ENCODE measurements at places on chromosomes 4 and X.

DNA sequence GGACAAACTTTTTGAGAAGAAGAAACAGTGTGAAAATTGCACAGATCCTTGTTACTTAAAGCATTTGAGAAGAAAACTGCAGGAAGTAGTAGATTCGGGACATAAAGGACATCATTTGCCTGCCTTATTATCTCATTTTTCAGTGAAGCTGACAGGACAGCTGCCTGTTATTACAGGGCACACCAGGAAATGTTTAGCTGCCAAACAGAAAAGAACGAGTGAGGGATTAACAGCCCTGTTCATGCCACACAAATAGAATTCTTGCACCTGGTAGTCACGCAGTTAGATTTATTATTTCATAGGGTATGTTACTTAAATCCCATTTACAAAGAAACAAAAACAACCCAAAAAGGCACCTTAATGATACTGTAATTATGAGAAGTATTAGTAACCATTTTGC lies 100.6 kb downstream of the CHIC2 start:
- DNase-seq, result peak; percentile 77

DNA sequence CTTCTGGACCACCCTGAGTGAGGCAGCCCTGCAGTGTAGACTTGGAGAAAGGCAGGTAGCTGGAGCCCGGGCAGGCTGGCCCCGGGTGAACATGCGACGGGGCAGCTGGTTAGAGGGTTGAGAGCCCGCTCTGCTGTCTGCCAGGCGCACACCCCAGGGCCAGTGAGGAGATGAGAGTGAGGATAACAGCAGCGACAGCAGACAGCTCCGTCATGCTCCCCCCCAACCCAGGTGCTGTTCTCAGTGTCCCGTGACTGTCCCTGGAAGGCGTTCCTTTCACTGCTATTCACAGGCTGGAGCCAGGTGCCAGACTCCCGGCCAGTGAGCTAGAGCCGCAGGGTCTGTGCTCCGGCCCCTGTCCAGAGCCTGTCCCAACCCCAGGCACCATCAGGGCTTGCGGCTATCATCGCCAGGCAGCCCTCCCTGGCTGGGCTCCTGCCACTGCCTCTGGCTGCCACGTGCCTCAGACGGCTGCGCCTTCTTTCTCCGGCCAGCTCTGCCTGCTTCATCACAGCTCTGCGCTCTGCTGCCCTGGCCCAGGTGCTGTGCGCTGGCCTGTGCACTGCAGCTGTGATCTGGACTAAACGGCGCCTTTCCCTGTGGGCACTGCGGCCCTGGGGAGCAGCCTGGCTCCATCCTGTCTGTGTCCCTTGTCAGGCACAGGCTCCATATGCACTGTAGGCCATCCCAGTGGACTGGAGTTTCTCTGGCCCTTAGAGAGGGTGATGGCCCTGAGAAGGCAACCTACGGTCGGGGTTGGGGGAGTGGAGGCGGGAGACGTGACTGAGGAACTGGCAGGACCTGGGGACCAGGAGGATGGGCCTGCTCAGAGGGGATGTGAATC lies 19.8 kb downstream of the NSG1 start:
- no peak for DNase-seq

GRCh38 chrX:72079607-72080006 lies 52.1 kb downstream of the RTL5 start:
- DNase-seq, result no peak

DNA sequence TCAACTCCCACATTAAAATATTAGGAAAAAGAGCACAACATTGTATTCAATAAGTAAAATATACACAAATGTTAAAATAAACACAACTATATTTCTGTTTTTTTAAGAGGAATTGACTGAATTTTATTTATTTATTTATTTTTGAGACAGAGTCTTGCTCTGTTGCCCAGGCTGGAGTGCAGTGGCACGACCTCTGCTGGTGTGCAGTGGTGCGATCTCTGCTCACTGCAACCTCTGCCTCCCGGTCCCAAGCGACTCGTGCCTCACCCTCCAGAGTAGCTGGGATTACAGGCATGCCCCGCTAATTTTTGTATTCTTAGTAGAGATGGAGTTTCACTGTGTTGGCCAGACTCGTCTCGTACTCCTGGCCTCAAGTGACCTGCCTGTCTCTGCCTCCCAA lies 31.4 kb downstream of the TEX13A start:
- DNase-seq, result no peak

DNA sequence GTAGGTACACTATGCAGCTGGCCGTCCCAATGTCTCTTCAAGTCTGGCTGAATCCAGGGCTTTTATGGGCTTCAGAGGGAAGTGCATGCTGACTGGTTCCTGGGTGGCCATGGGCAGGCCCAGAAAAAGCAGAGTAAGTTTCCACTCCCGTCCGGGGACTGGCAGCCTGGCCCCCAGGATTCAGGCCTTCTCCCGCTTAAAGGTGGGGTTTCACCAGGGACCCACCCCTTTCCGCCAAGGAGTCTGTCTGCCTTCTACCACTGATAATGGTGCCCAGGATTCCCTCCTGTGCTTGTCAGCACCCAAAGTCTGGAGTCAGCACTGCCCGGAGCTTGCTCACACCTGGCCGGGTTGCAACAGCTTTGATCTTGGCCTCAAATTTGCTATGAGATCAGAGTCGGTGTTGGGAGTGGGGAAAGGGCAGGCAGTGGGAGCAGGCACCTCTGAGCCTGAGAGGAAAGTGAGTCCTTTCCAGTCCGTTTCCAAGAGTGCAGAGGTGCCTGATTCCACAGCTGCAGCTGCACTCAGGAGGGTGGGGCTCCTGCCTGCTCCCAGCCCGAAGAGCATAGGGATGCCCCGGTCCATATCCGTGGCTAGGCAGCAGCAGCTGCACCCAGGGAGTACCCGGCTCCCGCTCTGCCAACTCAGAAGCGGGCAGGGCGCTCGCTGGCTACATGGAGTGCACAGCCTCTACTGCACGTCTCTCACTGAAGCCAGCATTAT lies 1344.3 kb upstream of the ADGRL3 start:
- DNase-seq, result no peak

- no peak for DNase-seq
Measured at GRCh38 chrX:475926-476723, 89.4 kb upstream of the PPP2R3B start.

DNA sequence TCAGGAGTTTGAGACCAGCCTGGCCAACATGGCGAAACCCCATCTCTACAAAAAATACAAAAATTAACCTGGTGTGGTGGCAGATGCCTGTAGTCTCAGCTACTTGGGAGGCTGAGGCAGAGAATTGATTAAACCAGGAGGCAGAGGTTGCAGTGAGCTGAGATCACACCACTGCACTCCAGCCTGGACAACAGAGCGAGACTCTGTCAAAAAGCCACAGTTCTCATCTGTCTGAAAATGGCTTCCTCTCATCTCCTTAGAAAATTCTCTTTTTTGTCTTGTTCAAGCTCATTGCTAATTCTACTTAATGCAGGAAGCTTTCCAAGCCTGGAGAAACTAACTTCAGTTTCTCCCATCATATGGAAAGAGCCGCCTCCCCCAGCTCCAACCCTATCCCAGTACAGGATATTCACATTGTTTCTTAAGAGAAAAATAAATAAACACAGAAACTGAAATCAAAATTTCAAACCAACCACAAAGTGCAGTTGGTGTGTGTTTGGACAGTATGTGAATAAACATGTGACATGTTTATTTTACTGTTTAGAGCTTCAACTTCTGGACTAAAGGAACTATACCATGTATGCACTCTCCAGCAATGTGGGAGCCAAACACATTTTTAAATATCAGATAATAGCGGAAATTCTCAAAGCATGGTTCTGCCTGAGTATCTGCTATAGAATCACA lies 55.0 kb upstream of the GAB1 start:
- no peak for DNase-seq

DNA sequence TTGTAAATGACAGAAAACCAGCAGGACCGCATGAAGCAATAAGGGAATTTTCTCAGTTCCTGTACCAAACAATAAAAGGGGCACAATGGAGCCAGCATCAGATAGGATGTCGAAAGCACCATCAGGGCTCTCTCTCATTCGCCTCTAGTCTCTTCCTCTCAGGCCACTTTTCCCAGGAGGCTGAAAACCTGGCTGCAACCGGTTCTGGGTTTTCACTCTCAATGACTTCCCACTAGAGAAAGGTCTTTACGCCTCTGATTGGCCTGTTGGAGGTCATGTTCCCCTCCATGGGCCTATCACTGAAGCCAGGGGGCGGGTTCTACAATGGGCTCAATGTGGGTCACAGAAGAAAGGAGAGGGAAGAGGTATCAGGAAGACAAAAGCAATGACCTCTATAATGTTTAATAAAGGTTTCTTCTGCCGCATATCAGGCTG lies 29.3 kb downstream of the ZNF827 start:
- no peak for DNase-seq

DNA sequence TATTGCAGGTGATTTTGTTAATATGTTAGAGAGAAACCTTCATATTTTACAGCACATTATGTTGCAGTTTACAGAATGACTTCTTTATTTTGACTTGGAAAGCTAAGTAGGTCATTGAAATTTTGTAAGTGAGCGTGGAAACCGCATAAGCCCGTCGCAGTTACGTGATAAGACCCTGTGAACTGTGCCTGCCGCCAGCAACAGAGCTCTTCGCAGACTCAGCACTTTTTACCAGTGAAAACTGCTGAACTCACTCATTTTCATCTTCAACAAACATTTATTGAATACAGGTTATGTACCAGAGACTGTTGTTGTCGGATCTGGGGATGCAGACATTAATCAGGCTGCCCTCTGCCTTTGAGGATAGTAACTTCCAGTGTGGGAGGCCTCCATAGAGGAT lies 355.7 kb downstream of the HS3ST1 start:
- no peak for DNase-seq

GRCh38 chr4:7648544-7649395 lies 214.0 kb upstream of the PSAPL1 start:
- no peak for DNase-seq

GRCh38 chr4:40557736-40558135 lies 71.9 kb downstream of the RBM47 start:
- DNase-seq, result no peak

DNA sequence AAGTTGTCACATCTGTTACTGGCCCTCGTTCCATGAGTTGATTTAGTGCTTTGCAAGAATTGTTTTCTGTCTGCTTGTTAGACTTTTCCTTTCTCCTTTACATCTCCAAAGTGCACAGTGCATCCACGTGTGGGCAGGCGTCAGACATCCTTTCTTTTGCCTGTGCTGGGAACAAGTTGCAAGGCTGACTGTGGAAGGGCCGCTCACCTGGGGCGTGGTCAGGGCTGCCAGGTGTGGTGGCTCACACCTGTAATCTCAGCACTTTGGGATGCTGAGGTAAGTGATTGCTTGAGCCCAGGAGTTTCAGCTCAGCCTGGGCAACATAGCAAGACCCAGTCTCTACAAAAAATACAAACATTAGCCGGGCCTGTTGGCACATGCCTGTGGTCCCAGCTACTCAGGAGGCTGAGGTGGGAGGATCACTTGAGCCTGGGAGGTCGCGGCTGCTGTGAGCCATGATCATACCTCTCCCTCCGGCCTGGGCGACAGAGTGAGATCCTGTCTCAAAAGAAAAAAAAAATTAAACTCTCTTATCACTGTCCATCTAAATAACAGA lies 46.2 kb downstream of the RGS12 start:
- DNase-seq, result no peak

- DNase-seq, result no peak
Measured at GRCh38 chr4:184306949-184307348, 89.3 kb upstream of the ENPP6 start.

DNA sequence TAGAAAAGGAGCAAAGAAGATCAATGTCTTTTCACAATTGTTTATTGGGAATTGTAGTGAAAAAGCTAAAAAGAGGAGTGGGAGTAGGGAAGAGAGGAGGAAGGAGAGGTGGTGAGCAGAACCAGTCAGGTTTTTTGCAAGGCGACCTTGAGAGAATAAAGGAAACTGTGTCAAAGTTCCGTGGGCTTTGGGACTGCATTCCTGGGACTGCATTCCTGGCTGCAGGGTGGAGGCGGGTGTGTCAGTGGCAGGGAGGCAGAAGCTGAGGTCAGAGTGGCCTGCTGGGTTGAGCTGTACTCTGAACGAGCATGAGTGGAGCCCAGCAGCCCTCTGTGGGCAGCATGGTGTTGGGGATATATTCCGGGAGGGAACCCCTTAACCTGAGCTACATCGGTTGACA lies 66.8 kb upstream of the UCP1 start:
- DNase-seq, result no peak

Measured in NCI-H774 (cell line).